ENCODE measurements at places on chromosomes 6 and 20.

DNA sequence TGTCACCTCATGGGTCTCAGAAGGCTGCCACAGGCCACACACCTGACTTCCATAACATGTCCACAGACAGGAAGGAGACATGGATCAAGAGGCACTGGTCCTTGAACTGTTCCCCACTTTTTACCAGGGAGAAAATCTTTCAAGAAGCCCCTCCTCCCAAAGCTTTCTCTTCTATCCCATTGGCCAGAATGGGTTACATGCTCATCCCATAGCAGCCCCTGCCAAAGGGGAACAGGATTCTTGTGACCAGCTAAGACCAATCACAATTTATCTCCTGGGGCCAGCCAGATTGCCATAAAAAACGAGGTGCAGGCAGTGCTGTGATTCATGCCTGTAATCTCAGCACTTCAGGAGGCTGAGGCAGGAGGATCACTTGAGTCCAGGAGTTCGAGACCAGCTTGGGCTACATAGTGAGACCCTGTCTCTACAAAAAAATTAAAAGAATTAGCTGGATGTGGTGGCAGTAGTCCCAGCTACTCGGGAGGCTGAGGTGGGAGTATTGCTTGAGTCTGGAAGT is 59.4 kb downstream of the TMEM242 start:
- no peak for DNase-seq

GRCh38 chr6:161048641-161049040 is 57.1 kb downstream of the MAP3K4 start:
- no peak for DNase-seq

DNA sequence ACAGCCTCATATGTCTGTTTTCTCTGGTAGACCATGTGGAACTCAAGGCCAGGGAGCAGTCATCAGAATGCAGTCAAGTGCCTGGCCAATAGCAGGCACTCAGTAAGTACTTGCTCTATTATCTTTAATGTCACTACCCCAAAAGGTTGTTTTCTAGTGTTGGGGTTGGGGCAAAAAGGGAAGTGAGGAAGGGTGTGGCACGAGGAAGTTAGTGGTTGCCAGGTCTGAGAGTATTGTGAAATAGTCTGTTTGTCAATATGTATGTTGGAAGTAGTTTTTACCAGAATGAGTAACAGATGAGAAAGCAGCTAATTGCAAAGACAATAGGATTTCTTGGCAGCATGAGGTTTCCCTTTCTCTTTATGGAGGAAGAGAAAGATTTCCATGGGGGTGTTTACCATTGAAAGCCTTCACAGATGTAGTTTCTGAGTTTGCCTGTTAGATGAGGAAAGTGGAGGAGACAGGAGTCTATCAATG is 59.5 kb upstream of the ARMH2 start:
- peak; percentile 68 for DNase-seq

- DNase-seq = no peak
These were observed 14.4 kb upstream of the FOXO3 start for GRCh38 chr6:108546079-108547049.

DNA sequence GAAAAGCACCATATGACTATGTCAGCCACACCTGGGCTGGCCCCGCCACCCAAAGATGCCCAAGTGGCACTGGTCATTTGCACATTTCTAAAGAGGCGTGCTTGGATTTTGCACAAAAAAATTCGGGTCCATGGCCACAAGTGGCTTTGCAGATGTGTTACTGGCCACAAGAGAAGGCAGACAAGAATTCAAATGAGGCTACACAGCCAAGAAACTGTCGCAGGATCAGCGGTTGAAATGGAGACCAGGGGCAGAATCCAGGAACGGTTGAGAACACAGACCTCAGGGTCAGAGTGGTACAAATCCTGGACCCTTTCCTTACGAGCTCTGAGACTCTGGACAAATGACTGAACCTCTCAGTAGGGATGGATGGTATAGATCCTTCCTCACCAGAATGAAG is 48.6 kb upstream of the SASH1 start:
- DNase-seq = no peak

- peak; percentile 23 for DNase-seq
These were observed 7.9 kb upstream of the MCHR2 start for GRCh38 chr6:100001915-100002388.

- no peak for DNase-seq
These were observed 39.4 kb downstream of the RREB1 start for GRCh38 chr6:7147051-7147671.

GRCh38 chr20:49347156-49347555 is 69.3 kb upstream of the ZNFX1 start:
- DNase-seq = no peak

DNA sequence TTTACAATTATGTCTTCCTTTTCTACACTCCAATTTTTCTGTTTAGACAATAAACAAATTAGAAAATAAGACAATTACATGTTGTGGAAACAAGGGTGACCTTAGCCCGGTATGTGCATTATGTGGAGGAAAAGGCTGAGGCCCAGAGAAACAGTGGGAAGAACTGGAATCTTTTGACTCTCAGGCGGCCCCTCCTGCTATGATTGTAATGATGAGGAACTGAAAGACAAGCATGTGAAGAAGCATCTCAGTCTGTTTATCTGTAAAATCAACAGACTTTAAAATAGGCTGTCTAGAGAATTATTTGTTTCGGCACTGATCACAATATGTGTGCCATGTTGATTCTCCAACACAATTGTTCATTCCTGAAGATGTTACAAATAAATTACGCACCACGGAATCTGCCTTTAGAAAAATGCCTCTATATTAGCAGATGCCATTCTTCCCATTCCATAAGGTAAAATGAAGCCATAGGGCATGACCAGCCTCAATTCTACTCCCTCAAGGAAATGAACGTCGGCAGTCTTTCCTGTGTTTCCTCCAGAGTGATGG is 1201.6 kb upstream of the CITED2 start:
- DNase-seq = no peak

DNA sequence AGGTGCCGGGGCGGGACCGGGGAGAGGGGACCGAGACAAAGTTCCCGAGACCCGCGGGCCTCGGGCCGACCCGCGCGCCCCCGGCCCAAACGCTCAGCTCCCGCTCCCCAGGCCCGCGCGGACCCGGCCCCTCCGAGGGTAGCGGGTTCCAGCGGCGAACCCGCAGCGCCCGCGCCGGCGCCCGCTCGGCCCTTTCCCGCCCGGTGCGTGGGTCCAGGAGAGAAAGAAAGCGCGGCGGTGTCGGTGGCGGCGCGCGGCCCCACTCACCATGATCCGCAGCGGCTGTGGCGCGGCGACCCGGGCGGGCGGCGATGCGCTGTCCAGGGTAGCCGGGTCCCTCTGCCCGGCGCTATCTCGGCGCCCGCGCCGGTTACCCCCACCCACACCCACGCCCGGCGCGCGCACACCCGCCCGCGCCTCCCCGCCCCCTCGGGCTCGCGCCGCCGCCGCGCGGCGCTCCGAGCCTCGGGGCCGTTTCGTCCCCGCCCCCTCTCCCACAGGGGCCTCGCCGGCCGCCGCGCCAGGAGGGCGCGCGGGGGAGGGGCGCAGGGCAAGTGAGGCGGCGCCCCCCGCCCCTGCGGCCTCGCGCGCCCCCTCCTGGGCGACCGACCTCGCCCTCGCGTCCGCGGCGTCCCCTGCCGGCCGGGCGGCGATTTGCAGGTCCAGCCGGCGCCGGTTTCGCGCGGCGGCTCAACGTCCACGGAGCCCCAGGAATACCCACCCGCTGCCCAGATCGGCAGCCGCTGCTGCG is at the start of gene ELOVL2:
TSS of gene ELOVL2 (minus strand) at position 345 of the 751 bp plus-strand sequence. CDS start at position 270, 75 bp downstream.
- no peak for DNase-seq

GRCh38 chr6:45722876-45723275 is 292.8 kb downstream of the CLIC5 start:
- DNase-seq = no peak

- DNase-seq = no peak
These were observed 36.2 kb upstream of the GCNT2 start for GRCh38 chr6:10484912-10485311.

GRCh38 chr20:856361-856775 is 22.9 kb downstream of the FAM110A start:
- DNase-seq = peak; percentile 42

GRCh38 chr20:15496501-15497039 is 1076.7 kb downstream of the KIF16B start:
- no peak for DNase-seq

DNA sequence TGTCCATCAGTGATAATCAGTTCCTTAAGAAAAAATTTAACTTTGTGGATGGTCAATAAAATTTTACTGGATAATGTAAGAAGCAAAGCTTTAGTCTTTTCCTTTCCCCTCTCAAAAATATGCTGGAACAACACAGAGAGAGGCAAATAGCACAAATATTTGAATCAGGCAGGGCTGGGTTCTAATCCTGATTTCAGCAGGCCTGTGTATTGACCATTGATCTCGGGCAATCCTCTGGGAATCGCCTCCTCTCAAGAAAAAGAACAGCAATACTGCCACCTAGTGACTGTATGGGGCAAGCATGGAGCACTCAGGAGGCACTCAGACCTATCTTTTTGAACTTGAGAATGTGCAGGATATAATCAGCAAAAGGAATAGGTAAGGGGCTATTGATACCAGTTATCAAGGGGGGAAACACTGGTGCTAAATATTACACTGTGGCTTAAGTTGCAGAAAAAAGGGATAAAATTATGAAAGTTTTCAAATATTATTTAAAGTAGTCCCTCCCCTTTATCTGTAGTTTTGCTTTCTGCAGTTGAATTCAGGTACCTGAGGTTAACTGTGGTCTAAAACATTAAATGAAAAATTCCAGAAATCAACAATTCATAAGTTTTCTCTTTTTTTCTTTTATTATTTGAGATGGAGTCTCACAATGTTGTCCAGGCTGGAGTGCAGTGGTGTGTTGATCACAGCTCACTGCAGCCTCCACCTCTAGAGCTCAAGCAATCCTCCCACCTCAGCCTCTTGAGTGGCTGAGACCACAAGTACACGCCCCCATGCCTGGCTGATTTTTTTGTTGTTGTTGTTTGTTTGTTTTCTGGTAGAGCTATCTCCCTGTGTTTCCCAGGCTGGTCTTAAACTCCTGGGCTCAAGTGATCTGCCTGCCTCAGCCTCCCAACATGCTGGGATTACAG is 91.8 kb upstream of the NHSL1 start:
- DNase-seq = peak; percentile 46

- DNase-seq = no peak
These were observed 56.1 kb downstream of the ADAT2 start for GRCh38 chr6:143394389-143394788.

DNA sequence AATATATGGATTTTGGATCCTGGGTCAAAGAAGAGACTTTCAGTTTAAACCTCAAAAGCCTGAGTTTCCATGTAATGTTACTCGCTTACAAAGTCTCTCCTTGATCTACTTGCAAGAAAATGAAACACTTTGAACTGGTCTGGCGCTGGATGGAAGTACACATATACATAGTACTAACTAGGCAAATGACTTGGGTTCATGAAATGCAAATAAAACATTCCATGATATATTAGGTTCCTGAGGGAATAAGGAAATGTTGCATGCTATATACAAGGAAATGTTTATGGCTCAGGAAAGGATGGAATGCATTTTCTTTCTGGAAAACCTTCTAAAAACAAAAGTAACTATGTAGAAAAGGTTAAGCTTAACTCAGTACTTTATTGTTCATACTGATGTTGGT is 11.4 kb upstream of the TXLNB start:
- DNase-seq = no peak

- peak; percentile 87 for DNase-seq
These were observed 108.4 kb downstream of the RTN4IP1 start for GRCh38 chr6:106520711-106521401.

GRCh38 chr20:63014287-63014686 is 7.5 kb upstream of the BHLHE23 start:
- DNase-seq = no peak

DNA sequence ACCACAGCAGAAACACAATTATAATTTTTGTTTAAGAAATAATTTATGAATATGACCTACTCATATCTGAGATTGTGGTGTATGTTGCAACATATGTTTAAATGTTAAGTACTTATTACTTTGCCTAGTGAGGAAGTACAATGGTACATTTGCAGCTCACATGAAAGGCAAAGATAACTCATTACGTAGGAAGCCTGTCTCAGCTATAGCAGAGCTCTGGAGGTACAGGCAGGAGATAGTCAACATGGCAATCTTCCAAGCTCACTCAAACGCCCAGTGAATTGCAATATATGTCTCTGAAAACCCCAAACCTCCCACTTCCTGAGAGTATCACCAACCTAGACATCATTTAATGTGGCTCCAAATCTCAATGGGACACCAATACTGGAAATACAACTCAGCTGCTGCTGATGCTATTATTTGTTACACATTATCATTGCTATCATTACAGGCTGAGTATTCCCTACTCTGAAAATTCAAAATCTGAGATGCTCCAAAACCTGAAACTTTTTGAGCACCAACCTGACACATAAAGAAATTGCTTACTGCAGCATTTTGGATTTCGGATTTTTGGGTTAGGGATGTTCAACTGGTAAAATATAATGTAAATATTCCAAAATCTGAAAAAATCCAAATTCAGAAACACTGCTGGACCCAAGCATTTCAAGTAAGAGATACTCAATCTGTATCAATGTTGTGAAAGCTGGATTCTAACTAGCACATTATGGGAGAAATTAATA is 25.1 kb upstream of the GSTA4 start:
- DNase-seq = no peak

DNA sequence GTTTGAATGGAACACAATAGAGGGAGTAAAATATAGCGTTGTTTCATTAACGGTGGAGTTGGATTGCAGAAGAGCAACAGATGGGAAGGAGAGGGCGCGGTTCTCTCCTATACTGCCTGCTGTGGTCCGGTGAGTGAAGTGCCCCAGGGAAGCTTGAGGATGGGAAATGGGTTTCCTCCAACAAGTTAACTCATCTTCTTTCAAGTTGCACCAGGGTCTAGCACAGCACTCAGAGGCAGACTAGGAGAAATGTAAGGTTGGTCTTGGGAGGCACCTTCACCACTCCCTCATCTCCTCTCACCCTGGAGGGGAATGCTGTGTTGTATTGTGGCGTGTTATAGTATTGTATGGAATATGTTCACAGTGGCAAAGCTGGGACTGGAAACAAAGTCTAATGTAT is 96.9 kb upstream of the SLC24A3 start:
- no peak for DNase-seq

DNA sequence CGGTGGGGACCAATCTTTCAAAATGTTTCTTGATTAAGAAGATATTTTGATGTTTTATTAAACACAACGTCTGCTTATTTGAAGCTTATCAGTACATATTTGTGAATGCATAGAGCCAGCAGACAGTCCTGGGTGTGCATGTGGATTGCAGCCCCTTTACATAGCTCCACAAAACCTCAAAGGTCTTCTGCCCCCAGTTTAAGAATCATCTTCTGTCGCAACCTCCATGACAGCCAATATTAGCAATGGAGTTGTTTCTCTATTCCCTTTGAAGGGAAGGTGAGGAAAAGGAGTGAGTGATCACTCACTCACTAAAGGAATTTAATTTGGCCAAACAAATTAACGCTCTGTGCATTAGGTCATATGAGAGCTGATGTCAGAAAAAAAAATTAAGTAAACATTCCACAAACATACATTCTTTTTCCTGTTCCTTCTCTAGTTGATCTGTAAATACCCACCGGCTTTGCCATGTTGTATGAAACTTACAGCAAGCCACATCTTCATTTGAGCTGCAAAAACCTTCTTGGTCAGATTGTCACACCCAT is 152.9 kb downstream of the SIM1 start:
- DNase-seq = no peak

DNA sequence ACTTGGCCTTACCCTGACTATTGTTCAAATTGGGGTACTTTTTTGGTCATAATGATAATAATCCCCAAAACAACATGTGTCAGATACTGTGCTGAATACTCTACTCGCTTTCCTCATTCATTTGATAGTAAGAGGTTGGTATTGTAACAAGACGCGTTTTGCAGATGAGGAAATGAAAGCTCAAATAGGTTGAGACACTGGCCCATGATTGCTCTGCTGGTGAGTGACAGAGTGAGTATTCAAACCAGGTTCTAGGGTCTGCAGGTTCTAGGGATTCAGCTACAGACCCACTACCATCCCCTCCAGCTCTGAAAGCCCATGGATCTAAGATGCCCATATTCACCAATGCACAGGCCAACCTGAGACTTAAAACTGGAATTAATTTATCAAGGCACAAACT is 1.3 kb upstream of the ENPP4 start:
- no peak for DNase-seq

Measured in CD4-positive, alpha-beta T cell treated with Interleukin-6 at 100 ng/mL for 8 hours (primary cell).